ENCODE measurements at places on chromosomes 12 and 14.

GRCh38 chr14:57482120-57482519 is 11.5 kb downstream of the CCDC198 start:
- no peak for DNase-seq

DNA sequence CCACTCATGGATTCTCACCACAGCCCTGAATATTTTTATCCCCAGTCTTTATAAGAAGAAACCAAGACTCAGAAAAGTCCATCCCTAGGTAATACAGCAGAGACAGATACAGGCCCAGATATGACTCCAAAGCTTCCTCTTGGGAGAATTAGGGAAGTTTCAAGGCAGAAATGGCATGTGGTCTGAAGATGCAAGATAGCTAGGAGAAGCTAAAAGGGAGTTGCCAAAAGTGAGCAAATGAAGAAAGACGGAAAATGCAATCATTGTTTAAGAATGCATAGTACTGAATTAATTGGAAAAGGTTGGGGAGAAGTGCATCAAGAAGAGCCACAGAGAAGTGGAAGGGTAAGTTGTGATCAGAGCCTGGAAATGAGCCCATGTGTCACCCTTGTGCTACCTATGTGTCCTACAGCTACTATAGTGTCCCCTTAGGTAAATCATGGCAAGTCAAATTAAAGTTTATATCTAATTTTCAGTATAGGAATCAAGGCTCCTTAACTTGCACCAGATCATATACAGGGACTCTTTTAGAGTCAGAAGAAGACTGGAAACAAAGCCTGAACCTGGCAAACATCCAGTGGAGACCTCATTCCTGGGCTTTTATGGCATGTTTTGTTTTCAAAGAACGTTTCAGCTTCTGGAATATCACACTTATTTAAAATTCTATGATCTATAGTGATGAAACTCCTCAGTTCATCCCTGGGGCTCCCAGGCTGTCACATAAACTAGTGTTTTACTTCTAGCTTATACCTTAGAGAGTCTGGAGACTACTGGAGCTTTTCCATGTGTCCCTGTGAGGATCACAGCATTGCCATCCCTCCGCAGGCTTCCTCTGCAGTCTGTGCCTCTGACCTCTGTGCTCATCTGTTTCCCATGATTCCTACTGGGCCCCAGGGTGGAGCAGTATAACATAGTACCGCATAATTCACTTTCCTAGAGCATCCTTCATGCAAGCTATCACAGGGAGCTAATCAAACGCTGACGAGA is 189.0 kb upstream of the CDKN3 start:
- no peak for DNase-seq

DNA sequence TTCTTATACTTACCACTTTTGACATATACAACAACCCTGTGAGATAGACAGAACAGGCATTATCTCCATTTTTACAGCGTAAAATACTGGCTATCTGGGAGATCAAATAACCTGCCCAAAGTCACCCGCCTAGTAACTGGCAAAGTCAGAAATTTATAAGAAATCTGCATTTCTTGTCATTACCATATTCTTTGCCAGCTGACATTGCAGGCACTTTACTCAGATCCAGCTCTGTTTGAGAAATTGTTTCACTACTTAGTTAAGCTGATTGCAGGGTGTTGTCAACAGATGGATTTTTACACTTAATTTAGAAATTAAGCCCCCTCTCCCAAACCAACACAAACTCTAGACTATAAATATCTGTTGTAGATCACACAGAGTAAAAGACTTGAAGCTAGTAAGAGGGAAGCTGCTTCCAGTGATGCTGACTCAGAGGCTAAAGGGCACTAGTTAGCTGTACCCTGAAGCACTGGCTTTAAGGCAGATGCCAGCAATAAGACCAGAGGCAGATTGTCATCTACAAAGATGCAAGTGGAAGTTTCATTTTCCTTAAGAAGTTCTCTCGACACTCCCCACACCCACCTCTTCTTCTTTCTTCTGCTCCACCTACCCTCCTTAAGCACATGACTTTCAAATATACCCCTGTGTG is 153.1 kb downstream of the ANO6 start:
- no peak for DNase-seq

- DNase-seq, result no peak
These were observed 34.8 kb upstream of the RCOR1 start for GRCh38 chr14:102557434-102558226.

- DNase-seq, result no peak
These were observed 48.3 kb downstream of the TTC6 start for GRCh38 chr14:37643701-37644100.

DNA sequence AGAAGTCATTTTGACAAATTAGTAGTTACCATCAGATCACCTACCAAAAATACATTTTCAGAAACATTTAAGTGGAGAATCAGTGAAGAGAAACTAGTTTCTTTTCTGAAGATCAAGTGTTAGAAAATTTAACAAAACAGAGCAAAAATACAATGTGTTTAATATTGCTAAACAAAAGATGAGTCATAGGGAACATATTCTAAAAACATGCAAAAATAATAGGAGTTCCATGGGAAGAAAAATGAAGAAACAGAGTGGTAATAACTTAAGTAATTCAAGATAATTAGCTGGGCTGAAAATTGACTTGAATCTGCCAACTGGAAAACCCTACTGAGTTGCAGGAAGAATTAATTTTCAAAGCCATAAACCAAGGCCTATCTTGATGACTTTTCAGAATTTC is 111.5 kb upstream of the KITLG start:
- no peak for DNase-seq

- peak; percentile 18 for DNase-seq
These were observed 23.5 kb downstream of the FGF23 start for GRCh38 chr12:4356041-4356327.

Measured in Panc1 (cell line).